Activated T-cell treated with anti-CD3 and anti-CD28 coated beads for 48 hours (primary cell): ENCODE measurements at places on chromosomes 12 and 14.
A peak's percentile ranks its signal among the peaks of the same experiment; 100 is the strongest.

- peak; percentile 32 for DNase-seq
Observed at GRCh38 chr12:70590051-70590450, 47.2 kb downstream of the PTPRB start.

DNA sequence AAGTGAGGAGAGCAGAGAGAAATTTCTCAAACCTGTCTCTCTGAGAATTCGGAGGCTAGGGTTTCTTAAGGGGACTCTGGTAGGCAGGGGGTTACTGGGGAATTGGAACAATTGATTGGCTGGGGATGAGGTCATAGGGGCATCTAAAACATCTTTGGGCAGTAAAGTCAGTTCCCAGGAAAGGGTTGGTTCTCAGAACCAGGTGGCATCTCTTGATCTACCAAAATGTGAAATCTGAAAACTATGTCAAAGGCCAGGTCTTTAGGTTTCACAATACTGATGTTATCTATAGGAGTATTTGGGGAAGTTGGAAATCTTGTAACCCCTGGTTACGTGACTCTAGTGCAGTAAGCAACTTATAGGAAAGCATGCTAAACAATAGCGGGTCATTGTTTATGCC lies 6.9 kb downstream of the C12orf75 start:
- DNase-seq: no peak

- DNase-seq: no peak
Observed at GRCh38 chr12:47805417-47805816, 14.3 kb downstream of the HDAC7 start.

DNA sequence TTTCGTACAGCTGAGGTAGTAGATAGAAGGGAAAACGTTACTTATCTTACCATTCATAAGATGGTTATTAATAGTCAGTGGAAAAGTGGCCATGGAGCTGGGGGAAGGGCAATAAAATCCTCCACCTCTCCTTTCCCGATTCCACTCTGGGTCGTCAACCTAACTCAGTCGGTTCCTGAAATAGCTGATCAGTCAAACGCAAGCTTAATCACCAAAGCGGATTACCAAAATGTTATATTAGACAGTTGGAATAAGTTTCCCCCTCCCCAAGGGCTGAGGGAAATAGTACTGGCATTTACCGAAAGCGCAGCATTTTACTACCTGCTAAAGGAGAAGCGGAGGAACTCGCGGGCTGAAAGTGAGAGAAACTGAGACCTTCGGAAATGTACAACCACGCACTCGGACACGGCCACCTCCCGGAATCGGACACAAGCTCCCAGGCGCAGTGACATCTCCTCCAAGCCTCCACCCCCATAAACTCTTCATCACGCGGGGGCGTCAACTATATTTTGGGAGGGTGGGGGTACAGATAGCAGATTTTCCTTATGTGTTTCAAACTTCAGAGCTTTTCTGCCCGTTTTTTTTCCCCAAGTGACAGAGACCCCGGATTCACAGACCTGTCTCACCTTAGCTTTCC lies 1.2 kb downstream of the PPM1H start:
- no peak for DNase-seq

GRCh38 chr14:38737686-38738407 lies 365.2 kb downstream of the SEC23A start:
- DNase-seq: no peak

DNA sequence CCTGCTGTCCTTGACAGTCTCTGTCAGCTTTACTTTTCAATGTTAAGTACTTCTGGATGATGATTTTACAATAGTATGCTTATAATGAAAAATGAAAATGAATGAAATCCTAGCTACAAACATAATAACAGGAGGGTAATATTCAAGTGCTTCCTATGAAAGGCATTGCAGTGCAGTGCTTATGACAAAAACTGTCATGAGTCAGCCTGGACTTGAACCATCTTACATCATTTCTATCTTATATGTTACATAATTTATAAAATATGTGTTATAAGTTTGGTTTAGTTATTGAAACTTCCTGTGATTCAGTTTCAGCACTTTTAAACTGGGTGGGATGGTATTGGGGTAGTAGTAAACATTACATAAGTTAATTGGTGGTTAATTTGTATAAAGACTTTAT lies 451.7 kb downstream of the TMEM117 start:
- no peak for DNase-seq

- DNase-seq: no peak
Observed at GRCh38 chr14:55075628-55076175, 24.3 kb downstream of the MAPK1IP1L start.

DNA sequence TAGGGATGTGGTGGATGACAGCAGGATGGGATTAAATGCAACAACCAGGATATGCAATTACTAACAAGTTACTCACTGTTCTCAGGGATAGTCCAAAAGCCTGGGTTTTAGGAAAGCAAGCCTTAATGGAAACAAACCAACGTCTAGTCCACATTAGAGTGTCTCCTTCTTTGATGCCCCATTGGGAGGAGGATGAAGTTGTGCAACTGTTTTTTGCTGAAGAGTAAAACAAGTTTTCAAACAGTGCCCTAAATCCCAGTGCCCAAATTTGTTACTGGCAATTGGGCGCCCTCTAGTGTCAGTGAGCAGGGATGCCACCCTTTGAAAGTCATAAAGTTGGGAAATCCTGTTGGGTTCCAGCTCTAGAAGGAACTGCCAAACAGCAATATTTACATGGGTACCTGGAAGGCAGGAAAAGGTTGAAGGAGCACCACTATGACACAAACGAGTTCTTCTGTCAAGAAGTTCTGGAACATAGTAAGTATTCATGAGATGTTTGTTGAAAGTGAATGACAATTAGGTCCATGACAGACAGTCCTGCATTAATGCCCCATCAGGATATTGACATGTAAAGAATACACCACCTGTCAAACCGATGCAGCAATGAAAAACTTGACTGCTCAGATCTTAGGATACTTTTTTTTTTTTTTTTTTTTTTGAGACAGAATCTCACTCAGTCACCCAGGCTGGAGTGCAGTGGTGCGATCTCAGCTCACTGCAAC lies 11.1 kb upstream of the DPF3 start:
- DNase-seq: no peak

DNA sequence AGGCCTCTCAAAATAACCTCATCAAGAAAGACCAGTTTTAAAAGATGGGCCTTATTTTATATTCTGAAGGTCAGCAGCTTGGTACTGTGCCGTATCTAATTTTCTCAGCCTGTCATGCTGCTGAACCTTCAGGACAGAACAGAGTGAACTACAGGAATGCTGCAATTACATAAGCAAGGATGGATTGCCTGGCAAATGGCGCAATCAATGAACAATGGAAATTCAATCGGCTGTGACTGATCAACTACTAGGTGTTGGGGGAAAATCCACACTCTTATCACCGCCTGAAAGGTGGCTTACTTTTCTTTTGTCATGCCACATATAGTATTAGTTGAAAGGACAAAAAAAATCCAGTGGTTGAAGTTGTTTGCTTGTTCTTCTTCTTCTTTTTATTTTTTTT lies 8.5 kb downstream of the ACSS3 start:
- DNase-seq: no peak

DNA sequence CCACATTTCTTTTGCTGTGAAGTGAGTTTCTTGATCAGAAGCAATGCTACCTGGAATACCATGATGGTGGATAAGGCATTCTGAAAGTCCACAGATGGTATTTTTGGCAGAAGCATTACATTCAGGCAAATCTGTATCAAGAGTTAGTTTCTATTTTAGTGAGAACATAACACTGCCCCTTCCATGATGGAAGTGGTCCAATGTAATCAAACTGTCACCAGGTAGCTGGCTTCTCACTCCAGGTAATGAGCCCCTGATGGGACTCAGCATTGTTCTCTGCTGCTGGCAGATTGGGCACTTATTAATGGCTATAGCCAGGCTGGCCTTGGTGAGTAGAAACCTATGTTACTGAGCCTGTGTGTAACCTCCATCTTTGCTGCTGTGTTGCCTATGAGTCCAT lies 80.7 kb downstream of the KCNA5 start:
- DNase-seq: no peak

GRCh38 chr12:76010732-76011458 lies 20.7 kb downstream of the PHLDA1 start:
- DNase-seq: no peak

GRCh38 chr12:56721216-56721615 lies 3.9 kb downstream of the NACA start:
- DNase-seq: no peak

- no peak for DNase-seq
Observed at GRCh38 chr14:32491416-32492016, 162.4 kb downstream of the AKAP6 start.

GRCh38 chr14:103679351-103679750 lies 35.9 kb downstream of the XRCC3 start:
- DNase-seq: peak; percentile 34

DNA sequence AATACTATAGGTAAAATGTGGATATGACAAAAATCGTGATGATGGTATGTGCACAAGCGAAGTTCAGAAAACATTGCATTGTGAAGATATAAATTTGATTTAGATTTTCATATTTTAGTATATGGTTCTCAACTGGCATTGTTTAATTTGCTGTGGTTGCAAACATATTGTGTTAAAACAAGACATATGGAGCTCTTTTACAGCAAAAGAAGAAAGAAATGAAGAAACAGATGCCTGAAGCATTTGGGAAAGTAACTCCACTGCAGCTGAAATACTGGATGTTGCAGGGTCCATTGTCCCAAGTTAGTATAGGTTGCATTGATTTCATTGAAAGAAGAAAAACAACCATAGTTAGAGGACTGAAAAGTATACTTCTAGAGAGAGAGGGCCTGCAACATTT lies 185.8 kb upstream of the SSTR1 start:
- DNase-seq: no peak

GRCh38 chr12:1093166-1093751 lies 102.2 kb downstream of the ERC1 start:
- DNase-seq: no peak

- no peak for DNase-seq
Observed at GRCh38 chr14:104586832-104587620, 7.5 kb downstream of the C14orf180 start.

DNA sequence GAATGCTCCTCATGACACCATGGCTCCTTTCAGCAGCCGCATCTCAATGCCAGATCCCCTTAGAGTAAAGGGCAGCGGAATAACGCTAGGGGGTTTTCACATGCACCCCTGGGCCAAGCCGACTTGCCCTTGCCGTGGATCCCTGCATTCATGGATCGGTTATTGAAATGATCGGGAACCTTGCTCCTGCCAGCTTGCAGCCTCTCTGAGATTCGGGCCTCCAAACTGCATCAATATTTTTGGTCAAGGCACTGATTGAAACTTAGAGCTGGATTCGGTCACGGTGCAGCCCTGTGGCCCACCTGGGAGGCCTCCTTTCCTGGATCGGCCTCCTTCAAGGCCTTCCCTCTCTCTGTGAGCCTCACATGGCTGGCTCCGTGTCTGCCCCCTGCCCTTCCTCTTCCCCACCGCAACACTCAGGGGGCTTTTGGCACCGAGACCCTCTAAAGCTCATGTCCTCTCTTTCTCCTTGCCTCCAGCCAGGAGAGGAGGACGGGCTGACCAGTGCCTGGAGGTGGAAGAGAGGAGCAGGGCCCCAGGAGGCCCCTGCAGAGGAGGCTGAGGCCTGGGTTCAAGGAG lies 1.8 kb downstream of the PTPN6 start:
- DNase-seq: no peak

GRCh38 chr12:54723379-54724256 lies 75.5 kb upstream of the DCD start:
- DNase-seq: no peak

GRCh38 chr12:4734625-4735340 lies 14.6 kb downstream of the GALNT8 start:
- DNase-seq: no peak

DNA sequence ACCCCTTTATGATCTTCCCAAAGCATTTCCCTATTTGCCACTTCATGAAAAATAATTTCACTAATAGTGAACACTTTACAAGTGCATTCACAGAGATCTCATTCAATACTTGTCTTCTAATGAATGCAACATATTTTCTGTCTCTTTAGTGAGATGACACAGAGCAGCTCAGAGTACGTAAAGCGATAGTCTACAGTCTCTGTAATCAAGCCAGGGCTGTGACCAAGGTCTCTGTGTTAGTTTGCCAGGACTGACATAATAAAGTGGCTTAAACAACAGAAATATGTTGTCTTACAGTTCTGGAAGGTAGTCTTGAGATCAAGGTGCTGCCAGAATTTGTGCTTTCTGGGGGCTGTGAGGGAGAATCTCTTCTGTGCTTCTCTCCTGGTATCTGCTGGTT lies 33.1 kb upstream of the FRS2 start:
- no peak for DNase-seq

GRCh38 chr14:89730687-89731086 lies 223.8 kb downstream of the EFCAB11 start:
- DNase-seq: no peak

DNA sequence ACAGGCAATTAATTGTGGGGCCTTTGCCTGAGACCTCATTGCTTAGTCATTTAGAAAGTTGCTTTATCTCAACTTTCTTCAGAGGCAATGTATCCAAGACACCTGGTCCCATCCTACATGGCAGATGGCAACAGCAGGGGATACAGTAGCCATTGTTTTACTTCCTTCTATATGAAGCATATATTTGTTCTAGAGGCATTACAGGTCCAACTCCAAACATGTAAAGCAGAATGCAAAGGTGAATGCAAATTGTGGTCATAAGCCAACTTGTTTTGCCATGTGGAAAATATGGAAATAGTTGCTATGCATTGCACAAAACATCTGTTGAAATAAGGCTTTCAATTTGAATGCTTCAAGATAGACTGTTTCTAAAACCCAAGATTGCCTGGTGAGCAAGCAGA lies 109.8 kb upstream of the BCAT1 start:
- DNase-seq: no peak

- DNase-seq: no peak
Observed at GRCh38 chr14:71206766-71207371, 299.6 kb downstream of the PCNX1 start.
